ENCODE measurements at places on chromosomes 6 and 20.

GRCh38 chr6:143059663-143060353 lies 881 bp upstream of the AIG1 start:
- peak; percentile 62 for DNase-seq

DNA sequence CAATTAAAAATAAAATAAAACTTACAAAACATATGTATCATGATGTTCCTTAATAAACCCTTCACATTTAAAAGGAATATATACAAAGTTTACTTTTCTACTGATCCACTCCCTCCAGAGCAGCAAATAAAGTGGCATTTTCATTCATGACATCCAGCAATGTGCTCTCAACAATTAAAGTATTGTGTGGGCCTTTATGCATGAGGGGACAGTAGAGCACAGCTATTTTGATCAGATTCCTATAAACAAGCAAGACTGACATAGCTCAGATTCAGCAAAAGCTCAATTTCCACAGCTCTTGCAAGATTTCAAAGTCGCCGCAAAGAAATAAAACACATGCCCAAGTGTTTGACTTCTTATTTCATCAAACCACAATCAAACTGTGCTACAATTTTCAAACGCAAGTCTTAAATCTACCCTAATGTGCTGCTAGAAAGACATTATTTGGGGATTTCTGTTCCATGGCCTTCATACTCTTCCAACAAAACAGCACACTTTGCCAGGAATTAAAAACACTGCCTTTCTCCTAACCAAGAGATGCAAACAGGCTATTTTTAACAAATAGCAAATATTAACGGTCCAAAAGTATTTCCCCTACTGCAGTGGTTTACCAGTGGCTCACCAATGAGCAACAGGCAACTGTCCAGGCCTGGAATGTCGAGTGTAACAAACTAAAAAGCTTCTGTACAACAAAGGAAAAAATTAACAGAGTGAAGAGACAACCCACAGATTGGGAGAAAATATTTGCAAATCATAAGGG lies 52.3 kb downstream of the MBOAT1 start:
- DNase-seq, result no peak

DNA sequence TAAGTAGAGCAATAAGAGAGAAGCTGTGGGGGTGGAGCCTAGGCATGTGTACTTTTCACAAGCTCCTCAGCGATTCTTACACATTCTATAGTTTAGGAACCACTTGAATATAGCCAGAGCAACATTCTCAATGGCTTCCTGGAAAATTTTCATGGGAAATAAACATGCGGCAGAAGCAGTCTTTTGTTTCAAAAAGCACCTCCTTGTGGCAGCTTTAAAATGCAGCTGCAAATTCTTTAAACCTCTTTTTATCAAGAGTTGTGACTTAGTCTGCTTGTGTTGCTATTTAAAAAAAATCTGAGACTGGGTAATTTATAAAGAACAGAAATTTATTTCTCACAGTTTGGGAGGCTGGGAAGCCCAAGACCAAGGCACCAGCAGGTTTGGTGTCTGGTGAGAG lies 23.8 kb downstream of the NKX2-2 start:
- DNase-seq, result no peak

DNA sequence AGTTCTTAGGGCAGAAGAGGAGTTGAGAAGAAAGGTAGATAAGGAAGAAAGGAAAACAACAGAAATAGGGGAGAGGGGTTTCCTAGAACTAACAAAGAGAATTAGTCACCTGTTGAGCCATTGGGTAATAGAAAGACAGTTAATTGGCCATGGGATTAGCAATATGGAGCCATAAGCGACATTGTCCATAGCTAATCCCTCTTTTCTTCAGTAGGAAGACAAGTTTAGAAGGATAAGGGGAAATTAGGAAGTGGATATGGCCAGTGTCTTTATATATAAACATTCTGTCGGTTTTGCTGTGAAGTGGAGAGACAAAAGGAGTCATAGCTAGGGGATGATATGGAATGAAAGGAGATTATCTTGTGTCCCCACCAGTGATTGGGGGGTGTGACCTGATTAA lies 43.9 kb upstream of the COL10A1 start:
- no peak for DNase-seq

- DNase-seq, result no peak
These were observed 25.3 kb downstream of the SRPK1 start for GRCh38 chr6:35895560-35895959.

- no peak for DNase-seq
These were observed 72.1 kb downstream of the MAP3K5 start for GRCh38 chr6:136720045-136720770.

DNA sequence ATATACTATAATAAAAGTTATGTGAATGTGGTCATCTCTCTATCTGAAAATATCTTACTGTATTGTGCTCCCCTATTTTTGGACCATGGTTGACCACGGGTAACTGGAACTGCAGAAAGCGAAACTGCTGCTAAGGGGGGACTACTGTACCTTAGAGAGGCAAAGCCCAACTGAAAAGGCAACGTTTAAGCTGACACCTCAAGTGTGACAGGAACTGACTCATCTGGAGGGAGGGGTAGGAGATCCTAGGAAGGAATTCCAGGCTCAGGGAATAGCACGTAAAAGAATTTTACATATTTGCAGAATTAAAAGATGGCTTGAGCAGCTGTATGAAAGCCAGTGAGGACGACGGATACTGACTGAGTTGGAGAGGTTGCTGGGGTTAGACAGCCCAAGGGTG lies 34.8 kb downstream of the ELOVL2 start:
- DNase-seq, result no peak

- no peak for DNase-seq
These were observed 164.9 kb upstream of the EPHA7 start for GRCh38 chr6:93584300-93584699.

GRCh38 chr6:167766986-167767714 lies 59.6 kb upstream of the AFDN start:
- DNase-seq, result no peak

DNA sequence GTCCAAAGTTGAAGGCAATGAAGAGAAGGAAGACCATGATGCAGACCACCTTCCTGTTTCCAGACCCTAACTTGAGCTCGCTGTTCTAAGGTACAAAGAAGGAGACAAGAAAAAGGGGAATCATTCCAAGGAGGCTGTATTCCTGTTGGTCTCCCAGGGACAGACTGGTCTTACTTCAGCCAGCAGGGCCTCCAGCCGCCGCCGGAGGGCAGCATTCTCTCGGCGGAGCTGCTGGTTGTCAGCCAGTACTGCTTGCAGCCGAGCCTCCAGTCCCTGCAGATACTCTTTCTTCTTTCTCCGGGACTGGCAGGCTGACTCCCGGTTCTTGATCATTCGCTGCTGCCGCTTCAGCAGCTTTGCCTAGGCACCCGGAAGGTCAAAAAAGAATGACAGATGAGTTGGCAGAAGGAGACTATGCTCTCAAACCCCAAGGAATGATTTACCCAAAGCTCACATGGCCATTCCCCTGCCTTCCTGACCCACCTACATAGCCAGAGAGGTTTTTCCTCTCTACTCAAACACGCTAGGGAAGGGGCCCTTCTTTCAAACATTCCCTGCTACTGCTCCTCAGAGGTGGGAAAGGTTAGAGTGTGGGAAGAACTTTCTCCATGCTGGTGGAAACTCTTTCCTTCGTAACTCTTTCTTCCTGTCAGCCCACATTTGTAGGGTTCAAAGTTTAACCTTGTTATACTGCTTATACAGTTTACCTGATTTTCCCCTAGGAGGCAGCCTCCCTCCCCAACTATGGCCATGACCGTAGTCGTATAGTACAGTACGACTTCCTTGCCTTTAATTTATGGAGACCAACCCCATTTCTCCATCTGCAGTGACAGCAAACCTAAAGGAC lies 9.0 kb downstream of the ATF6B start:
- peak; percentile 83 for DNase-seq

DNA sequence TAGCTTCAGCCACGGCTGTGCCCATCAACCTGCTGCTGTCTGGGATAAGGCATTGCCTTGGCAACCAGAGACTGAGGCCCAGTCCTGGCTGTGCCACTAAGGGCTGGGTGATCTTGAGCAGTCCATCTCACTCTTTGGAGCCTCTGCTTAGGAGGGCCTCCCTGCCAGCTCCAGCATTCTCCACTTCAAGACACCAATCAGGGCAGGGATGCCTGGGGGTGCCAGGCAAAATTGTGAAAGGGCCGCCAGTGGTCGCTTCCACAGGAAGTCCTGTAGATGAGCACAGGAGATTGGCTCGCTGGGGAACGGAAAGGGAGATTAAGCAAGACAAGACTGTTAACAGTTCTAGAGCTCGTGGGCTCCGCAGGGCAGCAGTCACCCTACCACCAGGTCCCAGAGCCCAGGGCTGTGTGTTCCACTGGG lies at the start of gene RAB44:
RAB44 (plus strand) TSS at position 346 of the 423 bp plus-strand sequence. CDS start 6,410 bp downstream, outside the sequence.
- no peak for DNase-seq

GRCh38 chr6:33440649-33441309 lies 13.6 kb upstream of the ZBTB9 start:
- no peak for DNase-seq

DNA sequence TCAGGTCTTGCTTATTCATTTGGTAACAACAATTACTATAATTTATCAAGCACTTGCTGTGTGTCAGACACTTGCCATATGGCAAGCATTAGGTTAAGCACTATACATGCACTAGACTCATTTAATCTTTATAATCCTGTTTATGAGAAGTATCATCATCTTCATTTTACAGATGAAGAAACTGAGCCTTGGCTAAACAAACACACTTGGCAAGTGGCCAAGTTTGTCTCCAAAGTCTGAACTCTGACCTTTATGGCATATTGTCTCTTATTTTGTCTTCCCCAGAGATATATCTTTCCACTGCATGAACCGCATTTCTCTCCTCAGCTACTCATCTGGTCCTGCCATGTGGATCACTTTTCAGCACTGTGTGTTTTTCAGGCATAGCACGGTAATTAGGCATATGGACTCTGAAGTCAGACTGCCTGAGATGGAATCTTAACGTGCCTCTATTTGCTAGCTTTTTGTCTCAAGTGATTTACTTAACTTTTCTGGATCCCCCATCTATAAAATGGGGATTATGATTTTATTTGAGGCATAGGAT lies 4.7 kb downstream of the ADGRF5 start:
- DNase-seq, result no peak

- no peak for DNase-seq
These were observed 371.1 kb upstream of the POU3F2 start for GRCh38 chr6:98463038-98464000.

- DNase-seq, result no peak
These were observed 330.5 kb downstream of the EPHA7 start for GRCh38 chr6:93088621-93089501.

- DNase-seq, result no peak
These were observed 5.3 kb downstream of the NAA20 start for GRCh38 chr20:20022498-20022897.

DNA sequence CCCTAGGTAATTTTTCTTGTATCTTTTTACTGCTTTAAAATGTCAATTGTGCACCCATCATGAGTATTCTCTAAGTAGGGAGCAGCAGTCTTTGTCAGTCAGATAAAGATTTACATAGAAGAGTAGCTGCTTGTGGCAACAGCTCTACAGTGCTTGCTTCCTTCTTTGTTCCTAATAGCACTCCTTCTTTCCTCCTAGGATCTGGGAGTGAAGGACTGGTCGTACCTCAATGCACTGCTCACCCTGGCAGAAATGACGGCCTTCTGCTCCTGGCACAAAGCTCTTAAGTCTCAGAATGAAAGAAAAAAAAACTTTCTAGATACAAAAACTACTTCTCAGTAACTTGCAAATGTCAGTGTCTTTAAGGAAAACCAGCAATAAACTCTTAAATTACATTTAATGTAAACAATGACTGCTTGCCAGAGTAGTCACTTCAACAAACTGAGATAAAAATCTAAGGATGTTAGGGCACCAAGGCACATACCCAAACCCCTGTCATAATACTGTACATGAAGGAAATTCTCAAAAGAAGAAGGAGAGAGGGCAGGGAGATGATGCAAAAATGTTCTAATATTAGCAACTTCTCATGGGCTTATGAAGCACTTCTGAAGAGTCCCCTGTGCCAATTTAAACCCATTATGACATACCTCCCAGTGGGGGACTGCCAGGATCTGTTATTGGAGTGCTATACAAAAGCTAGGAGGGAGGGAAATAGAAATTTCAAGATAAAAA lies 34.0 kb downstream of the NCOA6 start:
- no peak for DNase-seq

GRCh38 chr6:40426346-40427066 lies 160.7 kb downstream of the LRFN2 start:
- no peak for DNase-seq

GRCh38 chr6:104459543-104459942 lies 400.2 kb downstream of the HACE1 start:
- DNase-seq, result no peak

DNA sequence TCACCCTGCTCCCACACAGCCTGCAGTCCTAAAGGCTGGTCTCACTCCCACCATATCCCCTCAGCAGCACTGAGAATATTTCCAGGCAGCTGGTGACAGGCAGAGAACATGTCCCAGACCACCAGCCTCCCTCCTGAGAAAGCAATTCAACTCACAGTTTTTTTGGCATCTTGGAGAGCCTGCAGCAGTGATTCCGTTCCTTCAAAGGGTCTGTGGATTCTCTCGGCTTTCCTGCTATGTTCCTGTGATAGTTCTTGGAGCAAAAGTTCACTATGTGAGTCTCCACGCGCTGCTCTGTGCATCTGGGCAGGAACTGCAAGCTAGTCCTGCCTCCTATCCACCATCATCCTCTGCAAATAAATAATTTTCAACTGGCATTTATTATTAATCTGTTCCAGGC lies 448.3 kb upstream of the HSF2 start:
- DNase-seq, result no peak

DNA sequence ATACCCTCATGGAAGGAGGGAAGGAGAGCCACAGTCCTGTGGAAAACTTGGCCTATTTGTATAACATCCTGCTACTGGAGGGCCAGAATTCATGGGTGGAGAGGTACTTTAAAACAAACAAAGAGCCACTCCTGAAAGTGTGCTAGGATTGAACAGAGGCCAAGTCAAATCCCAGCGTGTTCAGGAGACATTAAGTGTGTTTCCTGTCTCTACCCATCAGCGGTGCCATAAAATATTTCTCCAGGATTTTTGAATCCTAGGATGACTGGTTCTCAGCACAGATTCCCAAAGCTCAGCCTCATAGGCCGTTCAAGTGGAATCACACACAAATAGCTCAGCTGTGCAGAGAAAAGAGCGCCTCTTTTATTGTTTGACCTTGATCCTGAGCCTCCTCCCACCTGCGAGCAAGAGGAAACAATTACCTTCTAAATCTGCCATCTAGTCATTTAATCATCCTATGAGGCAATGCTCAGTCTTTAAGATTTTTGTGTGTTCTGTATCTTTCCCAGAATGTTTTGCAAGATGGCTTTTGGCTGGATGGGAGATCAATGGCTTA lies 31.8 kb upstream of the RALGAPA2 start:
- no peak for DNase-seq

DNA sequence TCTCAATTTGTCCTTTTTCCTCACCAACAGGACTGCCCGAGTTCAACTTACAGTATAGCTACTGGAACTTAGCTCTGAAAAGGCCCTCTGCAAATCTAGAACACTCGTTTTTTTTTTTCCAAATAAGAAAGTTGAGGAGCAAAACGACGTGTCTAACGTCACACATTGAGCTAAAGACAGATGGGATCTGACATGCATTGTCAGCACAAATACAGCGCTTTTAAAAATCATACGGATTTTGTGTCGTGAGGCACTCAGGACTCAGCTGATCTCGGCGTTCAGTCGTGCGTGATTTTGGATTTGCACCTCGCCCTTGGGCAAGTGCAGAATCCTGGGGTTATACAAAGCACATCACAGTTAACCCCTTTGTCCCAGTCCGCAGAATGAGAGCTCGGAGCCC lies 94.7 kb upstream of the ZNF322 start:
- no peak for DNase-seq
